ENCODE measurements at places on chromosomes 7 and 10. TPM values are rescaled to one million over a fixed set of nuclear protein-coding genes. Genes with fewer than 3 reads are reported as not detected.

SPAM1 gene
- not detected for total RNA-seq

CUEDC2 gene
- total RNA-seq = 44.8 TPM

SLC4A2 gene
- total RNA-seq = 178 TPM

GDF10 gene
- total RNA-seq = 16.8 TPM

SAMD9 gene
- total RNA-seq = 21.2 TPM

SPDYE6 gene
- total RNA-seq = not detected

ELMO1 gene
- total RNA-seq = 53.8 TPM

CLDN3 gene
- total RNA-seq = 11.8 TPM

SFRP4 gene
- 6.7 TPM for total RNA-seq

PAX4 gene
- total RNA-seq = not detected

KCP gene
- 1.3 TPM for total RNA-seq
